ENCODE measurements at places on chromosomes 3 and 15.

GRCh38 chr15:62439543-62440016 is 274.5 kb upstream of the C2CD4B start:
- no peak for DNase-seq

- DNase-seq = no peak
These were observed 616.9 kb downstream of the ZIC1 start for GRCh38 chr3:148026009-148026588.

DNA sequence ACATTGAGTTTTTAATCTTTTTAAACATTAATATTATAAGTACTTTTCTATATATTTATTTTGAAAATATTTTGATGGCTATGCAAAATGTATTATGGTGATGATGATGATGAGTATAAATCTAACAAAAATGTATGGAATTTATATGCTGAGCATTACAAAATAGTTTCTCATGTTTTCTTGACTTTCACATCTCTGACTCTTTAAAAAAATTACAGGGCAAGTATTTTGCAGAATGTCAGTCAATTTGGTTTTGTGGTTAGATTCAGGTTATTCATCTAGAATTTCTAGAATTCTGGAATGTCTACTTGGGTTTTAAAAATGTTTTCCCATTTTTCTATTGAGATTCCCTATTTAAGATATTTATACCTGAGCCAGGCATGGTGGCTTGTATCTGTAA is 41.7 kb upstream of the ANP32A start:
- DNase-seq = no peak

DNA sequence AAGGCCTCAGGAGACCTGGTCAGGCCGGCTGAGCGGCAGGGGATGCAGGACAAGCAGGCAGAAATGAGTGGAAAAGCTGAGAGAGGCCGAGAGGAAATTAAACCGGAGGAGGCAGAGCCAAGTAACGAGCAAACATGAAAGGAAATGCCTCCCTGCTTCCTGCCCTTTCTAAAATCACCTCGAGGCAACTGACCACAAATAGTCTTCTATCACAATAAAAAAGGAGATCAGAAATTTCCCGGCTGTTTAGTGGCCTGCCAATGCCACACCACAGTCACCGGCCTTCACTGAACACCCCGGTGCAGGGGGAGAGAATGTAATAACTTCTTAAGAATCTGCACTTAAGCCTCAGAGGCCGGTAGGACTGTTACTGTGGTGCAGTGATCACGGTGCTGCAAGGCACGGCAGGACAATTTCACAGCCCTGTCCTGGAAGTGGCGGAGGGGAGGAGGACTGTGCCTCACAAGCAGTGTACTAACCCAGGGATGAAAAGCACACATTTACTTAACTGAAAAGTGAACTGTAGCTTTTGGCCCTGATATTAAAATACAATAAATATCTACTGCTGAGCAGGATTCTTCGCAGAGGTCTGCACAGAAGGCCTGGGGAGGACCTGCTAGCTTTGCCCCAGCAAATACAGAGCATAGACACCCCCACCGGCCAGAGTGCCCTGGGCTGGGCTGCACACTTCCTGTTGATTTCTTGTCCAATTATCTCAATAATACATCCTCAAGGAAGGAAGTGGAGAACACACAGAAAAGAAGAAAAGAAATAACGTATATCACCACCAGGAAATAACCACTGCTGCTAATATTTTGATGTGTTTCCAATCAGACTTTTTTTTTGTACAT is 183.5 kb upstream of the NSMCE3 start:
- no peak for DNase-seq

DNA sequence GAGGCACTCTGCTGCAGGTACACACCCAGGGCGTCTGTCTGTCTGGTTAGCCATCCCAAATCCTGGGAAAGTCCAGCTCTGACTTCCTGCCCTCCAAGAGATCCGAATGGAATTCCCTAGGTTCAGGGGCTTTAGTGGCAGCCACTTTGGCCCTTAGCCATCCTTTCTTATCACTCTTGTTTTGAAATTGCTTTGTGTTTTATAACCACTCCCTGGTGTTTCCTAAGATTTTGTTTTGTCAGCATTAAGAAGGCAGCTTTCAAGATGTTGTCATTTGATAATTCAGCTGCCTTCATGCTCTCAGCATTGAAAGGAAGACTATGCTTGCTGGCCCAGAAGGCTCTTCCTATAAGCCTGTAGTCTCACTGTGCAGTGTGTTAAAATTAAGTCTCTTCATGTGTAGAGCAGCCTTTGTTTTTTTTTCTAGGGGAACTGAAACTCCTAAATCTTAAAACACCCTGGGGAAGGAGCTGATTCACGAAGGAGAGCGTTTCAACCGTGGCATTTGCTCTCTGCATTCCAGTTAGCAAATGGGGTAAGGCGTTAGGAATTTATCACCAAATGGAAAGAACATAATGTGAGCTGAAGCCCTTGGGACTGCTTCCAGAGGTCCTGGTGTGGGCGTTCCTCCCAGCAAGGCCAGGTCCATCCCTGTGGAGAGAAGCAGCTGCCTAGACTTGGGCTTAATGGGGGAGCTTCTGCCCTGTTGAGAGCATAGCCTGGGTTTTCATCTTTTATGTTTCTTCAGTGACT is 14.2 kb upstream of the CLEC3B start:
- no peak for DNase-seq

DNA sequence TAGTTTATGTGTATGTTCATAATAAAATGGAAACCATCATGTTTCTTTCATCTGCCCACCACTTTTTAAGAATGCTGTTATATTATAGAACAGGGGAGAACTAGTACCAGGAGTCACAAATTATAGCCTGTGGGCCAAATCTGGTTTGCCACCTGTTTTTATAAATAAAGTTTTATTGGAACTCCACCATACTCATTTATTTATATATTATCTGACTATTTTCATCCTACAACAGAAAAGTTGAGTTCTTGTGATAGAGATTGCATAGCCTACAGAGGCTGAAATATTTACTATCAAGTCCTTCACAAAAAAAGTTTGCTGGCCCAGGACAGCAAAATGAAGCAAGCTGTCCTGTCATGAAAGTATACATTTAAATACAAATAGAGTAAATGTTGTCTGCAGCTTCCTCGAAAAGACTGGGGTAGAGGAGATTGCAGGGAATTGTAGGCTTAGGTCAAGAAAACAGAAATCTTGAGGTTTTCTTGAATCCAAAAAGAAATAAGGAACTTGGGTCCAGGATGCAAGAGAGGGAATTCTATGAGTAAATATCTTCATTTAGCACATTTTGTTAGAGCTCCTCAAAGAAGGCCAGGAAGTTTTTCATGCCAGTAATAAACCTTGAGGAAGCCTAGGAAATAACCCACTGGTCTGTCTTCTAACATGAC is 41.1 kb downstream of the FILIP1L start:
- no peak for DNase-seq

Data from T-helper 9 cell (primary cell).